ENCODE measurements at places on chromosomes 6 and 20. TPM values are rescaled to one million over a fixed set of nuclear protein-coding genes. Genes with fewer than 3 reads are reported as not detected.

The GNAS-AS1 gene
- total RNA-seq: 0.39 TPM

The TNF gene
- total RNA-seq: not detected

The MOG gene
- total RNA-seq: not detected

The SPAG4 gene
- total RNA-seq: 7.3 TPM

The OXT gene
- total RNA-seq: not detected
